ENCODE measurements at places on chromosomes 1 and 21.

GRCh38 chr1:99110140-99111041 is 105.7 kb upstream of the PLPPR5 start:
- DNase-seq, result no peak

GRCh38 chr1:36149973-36150295 is 648 bp upstream of the TRAPPC3 start:
- DNase-seq, result no peak

- no peak for DNase-seq
Measured at GRCh38 chr1:37752213-37752582, 12.7 kb downstream of the EPHA10 start.

GRCh38 chr1:44305962-44306422 is 49.1 kb downstream of the ERI3 start:
- no peak for DNase-seq

DNA sequence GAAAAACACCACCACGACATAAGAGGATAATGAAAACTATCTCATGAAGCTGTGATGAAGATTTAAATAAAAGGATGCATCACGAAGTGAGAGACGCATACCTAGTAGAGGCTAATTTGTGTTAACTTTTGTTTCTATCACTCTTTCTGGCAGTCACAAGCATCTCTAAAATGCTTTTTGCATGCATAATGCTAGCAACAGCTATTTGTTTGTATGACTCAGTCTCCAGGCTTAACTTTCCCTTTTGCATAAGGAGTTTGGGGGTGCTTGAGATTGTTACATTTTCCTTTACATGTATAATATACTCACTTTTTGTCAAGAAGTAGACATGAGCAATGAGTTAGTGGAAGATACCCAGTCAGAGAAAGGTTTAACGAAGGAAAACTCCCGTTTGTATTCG is 385.4 kb downstream of the DISC1 start:
- DNase-seq, result no peak

GRCh38 chr1:19554090-19554489 is 68.8 kb upstream of the CAPZB start:
- no peak for DNase-seq

GRCh38 chr21:37331411-37331810 is 35.2 kb upstream of the DYRK1A start:
- DNase-seq, result no peak

DNA sequence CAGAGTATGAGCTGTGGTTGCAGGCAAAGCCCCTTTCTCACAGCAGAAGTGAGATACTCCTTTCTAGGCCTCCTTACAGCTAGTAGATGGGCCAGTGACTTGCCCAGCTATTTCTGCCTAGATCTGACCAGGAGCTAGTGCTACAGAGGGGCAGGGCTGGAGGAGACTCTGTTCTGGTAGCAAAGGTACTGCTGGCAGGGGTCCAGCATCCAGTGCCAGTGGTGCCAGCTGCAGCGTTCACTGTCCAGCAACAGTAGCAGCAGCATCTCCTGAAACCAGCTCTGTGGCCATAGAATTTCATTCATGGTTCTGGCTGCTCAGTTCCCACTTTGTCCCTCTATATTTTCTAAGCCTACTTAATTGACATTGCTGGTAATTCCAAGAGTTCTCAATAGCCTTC is 62.5 kb upstream of the CNN3 start:
- DNase-seq, result no peak

GRCh38 chr1:185497177-185497576 is 180.1 kb upstream of the IVNS1ABP start:
- no peak for DNase-seq

DNA sequence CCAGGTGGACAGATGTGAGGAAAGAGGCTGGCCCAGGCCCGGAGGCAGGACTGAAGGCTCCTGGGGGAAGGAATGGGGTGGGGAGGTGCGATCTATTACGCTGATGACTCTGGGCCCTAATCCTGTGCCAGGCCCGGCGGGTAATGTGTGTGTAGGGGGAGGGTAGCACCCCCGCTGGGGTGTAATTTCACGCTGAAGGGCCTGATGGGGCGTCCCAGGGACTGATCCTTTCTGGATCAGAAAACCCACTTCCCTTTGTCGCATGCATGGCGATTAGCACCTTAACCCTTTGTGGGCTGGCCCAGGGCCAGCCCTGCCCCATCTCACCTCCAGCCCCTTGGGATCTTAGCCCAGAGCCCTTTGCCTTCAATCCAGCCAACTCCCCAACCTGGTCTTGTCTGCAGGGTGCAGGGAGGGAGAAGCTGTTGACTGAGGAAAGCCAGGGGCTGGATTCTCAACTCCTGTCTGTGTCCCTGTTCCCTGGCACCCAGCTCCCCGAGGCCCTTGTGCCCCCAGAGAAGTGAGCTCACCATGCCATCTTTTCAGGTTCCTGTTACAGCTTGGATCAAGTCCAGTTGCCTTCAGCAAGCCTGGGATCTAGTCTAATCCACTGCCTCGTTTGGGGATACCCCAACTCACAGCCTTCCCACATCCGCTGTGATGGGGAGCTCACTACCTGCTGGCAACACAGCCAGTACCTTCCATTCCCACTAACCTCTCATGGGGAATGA is 26.0 kb downstream of the KNCN start:
- no peak for DNase-seq

GRCh38 chr1:235160383-235160956 is 580 bp downstream of the RBM34 start:
- DNase-seq, result no peak

DNA sequence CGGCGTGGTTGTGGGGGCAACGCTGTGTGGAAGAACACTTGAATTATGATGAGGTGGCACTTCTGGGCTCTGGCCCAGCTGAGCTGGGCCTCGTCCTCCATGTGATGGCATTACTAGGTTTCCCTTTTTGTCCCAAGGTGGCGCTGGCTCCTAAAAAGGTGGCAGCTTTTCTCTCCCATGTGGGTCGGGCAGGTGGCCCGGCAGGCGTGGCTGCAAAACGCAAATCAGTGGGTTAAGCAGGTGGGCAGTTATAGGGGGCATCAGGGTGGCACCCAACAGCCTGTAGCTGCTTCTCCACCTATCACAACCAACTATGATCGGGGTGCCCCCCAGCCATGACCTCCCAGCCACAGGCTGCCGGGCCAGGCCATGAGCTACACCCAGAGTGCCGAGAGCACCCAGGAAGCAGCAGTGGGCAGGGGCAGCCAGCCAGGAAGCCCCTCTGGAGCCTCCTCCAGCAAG is 59.6 kb downstream of the KCNAB2 start:
- no peak for DNase-seq

DNA sequence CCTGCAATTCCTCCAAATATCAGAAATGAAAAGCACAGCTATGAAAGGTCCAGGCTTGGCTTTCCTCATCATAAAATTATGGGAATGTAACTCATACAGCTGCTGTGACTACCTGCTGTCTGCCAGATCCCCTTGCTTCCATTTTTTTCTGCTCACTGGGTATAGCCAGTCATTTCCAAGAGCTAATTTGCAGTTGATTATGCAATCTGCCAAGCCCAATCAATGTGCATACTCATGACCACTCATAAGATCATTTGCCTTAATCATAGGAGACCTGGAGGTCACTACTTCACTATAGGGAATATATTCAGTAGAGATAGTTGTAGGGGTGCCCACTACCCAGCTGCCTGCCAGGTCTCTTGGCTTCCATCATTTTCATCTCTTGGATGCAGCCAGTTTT is 417.7 kb upstream of the ZRANB2 start:
- DNase-seq, result no peak

- DNase-seq, result no peak
Measured at GRCh38 chr1:155033524-155033923, at the start of the genes DCST1 and DCST2. DCST1 (plus strand) TSS chr1:155033824; CDS start chr1:155034037, 213 bp downstream. DCST2 (minus strand) TSS chr1:155033781; CDS start chr1:155033701, 80 bp downstream.

DNA sequence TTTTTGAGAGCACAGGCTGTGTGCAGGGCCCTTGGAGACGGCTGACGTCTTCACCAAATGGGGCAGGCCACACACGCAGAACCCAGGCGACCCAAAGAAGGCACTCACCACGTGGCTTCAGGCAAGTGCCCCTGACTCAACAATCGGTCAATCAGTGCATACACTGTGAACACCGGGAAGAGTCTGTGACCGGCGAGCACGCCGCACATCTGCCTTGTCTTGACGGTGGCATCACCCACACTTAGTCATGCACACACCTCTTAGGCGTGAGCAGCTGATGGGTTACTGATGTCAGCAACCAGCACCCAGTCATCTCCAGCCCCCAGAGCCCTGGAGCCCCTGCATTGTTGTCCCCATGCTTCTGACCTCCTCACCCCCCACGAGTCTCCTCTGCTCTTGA is 4.9 kb upstream of the LRRC3 start:
- DNase-seq, result no peak

DNA sequence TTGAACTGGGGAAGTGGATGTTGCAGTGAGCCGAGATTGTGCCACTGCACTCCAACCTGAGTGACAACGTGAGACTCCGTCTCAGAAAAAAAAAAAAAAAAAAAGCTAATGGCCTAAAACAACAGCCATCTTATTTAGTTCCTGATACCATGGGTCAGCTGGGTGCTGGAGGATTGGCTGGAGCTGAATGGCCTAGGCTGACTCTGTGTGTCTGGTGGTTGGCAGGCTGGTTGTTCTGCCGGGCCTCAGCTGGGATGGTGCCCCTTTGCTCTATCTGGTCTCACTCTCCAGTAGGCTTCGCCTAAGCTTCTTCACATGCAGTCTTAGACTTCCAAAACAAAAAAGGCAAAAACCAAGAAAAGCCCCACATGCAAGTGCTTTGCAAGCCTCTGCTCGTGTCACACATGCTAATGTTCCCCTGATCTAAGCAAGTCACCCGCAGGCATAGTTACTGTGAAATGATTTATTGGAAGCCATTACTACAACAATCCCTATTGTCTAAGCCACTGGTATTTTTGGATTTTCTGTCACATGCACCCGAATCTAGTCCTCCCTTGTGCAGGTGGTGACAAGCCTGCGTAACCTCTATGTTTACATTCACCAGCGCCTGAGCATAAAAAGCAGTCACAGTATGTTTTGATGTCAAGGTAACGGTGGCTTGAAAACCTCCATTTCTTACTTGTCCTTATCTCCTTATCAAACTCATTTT is 39.6 kb upstream of the KANK4 start:
- DNase-seq, result no peak

GRCh38 chr1:162367772-162368171 is 8.9 kb downstream of the SPATA46 start:
- DNase-seq, result no peak

- no peak for DNase-seq
Measured at GRCh38 chr1:57633056-57633455, 209.2 kb upstream of the DAB1 start.

GRCh38 chr1:31523769-31524168 is 52.5 kb upstream of the TINAGL1 start:
- no peak for DNase-seq

GRCh38 chr1:224213438-224214119 is 30.5 kb downstream of the DEGS1 start:
- DNase-seq, result no peak

- no peak for DNase-seq
Measured at GRCh38 chr1:1827089-1827848, 49.0 kb upstream of the NADK start.

- DNase-seq, result no peak
Measured at GRCh38 chr21:33541105-33541711, 709 bp downstream of the GART start.

GRCh38 chr1:67460676-67461500 is 30.7 kb upstream of the SERBP1 start:
- no peak for DNase-seq

GRCh38 chr1:150999051-150999674 is 7.5 kb downstream of the MINDY1 start:
- DNase-seq, result no peak

DNA sequence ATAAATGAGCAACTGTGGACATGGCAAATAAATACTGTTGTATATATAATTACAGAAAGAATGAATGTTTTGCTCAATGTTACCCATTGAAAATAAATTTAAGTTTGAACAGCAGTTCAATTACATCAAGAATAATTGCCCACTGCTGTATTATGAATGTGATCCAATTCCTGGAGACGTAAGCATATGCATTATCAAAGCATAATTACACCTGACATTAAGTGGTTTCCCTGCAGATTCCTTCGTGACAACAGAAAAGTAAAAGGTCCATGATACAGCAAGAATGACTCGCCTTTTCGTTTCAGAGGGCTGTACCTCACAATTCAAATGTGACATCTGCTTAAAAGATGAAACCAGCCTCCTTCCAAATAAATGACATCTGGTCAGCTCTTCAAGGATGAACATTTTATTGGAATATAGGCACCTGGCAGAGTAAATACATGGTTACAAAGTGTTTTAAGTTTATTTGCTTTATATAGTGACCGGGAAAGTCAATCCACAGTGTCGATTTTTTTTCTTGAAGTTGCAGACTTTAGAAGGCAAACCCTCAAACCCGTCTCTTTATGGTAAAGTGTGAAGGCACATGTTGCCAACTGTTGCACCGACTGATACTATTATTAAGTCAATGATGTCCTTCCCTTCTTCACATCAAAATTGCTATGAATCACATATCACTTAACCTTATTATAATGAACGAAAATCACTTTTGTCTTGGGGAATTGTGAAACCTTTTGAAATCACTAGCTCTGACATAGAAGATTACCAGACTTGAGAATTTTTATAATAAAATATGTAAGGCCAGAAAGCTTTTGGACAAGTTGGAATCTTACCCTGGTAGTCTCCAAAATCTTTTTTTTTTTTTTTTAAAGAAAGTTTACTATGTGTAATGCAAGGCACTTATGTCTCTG is 36.2 kb upstream of the EDEM3 start:
- DNase-seq, result no peak

GRCh38 chr1:206415942-206416341 is 54.3 kb upstream of the IKBKE start:
- DNase-seq, result no peak

DNA sequence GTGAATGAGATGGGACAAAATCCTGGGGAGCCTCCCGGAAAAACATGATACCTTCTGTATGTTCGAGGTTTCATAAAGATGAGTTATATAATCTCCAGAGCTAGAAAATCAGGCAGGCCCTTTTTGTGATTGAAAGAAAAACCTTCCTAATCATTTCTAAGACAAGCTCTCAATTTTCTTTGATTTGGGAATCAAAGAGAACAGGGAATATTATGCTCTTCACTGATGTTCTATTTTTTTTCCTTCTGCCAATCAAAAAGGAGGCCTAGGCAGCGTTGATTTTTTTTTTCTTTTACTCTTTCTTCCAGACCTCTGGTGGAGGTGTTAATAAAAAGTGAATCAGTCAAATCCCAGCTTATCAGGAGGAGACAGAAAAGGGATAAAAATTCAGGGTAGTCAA is 34.5 kb downstream of the DIRAS3 start:
- no peak for DNase-seq

- DNase-seq, result no peak
Measured at GRCh38 chr1:21244986-21245687, 45.1 kb downstream of the ECE1 start.

- DNase-seq, result no peak
Measured at GRCh38 chr1:245225322-245226202, 70.8 kb downstream of the KIF26B start.

DNA sequence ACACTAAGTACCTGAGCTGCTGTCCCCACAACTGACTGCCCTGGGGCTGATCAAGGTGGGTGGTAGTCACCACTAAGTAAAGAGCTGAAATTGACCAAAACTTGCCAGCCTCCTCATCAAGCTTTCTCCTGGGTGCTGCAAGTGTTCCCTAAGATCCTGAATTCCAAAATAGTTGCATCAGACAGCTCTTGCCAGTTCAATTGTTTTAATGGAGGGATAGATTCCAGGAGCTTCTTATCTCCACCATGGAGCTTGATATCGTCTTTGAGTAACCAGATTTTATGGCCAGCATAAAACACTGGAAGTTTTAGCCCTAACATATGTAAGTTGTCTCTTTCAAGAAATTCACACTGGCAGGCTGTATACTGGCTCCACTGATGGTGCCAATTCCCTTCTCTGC is 90.3 kb downstream of the NID1 start:
- no peak for DNase-seq

Data from activated CD8-positive, alpha-beta memory T cell treated with anti-CD3 and anti-CD28 coated beads for 1 hour (primary cell).